ENCODE measurements at places on chromosomes 3 and 15.

DNA sequence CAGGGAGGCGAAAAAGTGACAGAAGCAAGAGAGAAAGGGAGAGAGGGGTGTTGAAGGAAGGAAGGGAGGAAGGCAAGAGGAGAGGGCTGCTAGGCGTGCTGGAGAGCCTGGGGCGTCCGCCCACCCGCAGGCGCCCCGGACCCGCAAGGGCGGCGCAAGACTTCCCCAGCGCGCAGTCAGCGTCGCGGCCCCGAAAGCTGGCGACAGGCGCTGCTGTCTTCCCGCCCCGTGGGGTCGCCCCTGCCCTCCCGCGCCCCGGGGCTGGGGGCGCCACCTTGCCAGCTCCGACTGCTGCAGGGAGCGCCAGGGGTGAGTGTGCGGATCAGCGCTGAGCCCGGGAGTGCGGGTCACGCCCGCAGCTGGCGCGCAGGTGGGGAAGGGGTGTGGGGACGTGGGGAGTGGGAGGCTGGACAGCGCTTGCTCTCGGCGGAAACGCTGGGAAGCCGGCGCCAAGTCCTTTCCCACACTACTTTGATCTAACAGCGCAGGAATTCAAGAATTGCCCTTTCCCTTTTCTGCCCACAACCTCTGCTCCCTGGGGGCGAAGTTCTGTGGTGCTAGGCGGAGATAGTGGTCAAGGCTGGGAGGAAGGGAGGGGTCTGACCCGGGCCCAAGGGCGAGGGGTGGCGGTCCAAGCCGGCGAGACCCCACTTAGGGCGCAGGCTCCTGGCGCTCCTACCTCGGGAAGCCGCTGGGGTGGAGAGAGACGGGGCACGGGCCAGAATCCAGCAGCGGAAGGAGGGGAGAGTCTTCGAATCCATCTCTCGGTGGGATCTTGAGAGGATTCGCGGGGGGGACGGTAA lies 266.1 kb downstream of the CGGBP1 start:
- DNase-seq: no peak

GRCh38 chr15:66147440-66147839 lies 106.1 kb downstream of the MEGF11 start:
- DNase-seq: no peak

DNA sequence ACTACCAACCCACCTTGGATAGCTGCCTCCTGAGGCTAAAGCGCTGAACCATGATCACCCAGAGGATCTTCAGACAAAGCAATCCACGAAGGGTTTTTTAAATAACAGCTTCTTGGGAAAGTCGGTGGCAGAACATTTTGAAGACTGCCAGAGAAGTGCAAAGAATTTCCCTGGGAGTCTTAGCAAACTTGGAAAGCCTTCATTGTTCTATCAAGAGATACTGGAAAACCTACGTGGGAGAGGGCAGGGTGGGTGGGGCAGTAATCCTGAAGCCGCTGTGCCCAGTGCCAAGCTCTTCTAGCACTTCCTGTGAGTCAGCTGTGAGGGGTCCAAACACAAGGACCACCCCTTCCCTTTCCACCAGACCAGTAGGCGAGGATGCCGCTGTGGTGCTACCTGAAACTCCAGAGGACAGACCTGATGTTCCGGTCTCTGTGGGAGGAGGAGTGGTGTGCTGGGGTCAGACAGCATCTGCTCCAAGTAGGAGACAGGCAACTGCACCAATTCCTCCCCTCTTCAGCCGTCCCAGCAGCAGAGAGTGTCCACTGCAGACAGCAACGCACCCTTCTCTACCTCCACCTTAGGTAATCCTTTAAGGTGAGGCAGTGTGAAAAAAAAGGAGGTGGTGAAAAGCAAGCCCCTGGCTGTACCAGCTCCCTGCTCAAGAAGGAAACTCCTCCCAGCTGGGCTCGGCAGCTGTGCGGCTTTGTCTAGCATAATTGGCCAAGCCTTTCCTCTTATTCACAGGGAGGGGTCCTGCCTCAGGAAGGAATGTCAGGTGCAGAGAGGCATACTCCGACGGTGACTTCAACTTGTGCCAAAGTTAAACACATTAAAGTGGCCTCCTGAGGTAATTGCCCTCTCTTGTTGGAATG lies 99.0 kb downstream of the TMCC1 start:
- DNase-seq: no peak

DNA sequence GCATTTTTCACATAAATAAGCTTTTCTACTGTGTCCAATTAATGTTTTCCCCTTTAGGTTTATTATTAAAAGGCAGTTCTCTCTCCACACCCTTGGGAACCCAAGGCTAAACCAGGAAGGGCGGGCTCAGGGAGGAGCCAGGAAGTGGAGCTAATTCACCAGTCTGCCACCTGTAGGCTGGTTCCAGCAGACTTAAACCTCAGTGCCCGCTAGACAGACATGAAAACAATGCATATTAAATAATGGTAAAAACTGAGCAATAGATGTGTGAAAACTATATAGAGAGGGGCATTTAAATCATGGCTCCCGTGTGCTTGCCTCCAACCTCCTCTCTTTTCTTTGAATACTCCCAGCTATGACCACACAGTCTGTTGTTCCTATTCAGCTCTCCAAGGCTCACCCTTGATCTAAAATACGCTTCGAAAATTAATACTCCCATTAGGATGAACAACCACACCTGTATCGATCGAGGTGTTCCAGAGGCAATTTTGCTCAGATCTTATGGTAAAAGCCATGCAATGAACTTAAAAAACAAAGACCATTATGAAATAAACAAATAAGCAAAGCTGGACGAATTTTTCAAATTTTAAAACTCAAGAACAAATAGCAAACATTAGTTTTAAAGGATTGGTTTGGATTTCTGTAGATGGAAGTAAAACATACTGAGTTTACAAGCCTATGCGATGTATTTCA lies 253.3 kb downstream of the TJP1 start:
- DNase-seq: no peak

DNA sequence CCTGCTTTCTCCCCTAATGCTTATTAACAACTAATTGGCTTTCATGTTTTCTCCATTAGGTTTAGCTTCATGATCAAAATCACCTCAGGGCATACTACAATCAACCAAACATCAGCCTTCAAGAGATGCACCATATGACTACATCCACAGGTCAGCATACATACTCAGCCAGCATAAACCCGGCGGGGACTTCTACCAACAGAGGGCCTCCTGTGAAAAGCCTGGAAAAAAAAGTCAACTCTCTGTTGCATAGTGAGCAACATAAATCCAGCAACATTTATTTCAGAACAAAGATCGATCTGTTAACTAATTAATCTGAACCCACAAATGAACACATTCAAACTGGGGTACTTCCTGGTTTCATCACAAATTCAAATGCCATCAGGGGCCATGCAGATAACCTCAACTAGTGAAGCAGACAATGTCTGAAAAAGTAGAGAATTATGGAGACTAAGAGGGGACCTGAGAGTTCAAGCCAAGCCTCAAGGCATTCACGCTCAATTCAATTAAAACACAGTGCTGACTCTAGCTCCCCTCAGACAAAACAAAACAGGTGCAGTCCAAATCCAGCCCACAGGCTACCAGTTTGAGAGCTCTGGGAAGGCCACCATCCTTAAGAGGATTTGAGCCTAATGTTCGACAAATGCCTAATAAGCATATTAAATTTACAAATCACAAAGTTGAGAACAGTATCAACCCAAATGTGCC lies 124.5 kb downstream of the MAGI1 start:
- DNase-seq: no peak

- DNase-seq: peak; percentile 95
These were observed 28.3 kb downstream of the RUVBL1 start for GRCh38 chr3:128095222-128095703.

DNA sequence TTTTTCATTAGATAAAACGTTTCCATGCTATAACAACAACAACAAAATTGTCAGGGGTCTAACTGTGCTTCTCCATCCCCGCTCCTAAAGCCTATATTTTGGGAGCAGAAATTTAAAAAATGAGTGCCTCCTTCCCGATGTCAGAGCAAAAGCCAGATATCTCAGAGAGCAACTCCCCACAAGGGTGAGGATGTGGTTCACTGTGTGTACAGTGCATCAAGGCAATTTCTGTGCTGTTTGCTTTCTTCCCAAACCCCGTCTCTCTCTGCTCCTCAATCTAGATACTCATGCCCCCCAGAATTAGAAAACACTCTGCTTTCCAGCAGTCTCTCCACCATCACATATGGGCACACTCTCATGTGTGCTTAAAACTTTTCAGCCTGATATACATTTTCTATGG lies 76.7 kb upstream of the MBNL1 start:
- no peak for DNase-seq

DNA sequence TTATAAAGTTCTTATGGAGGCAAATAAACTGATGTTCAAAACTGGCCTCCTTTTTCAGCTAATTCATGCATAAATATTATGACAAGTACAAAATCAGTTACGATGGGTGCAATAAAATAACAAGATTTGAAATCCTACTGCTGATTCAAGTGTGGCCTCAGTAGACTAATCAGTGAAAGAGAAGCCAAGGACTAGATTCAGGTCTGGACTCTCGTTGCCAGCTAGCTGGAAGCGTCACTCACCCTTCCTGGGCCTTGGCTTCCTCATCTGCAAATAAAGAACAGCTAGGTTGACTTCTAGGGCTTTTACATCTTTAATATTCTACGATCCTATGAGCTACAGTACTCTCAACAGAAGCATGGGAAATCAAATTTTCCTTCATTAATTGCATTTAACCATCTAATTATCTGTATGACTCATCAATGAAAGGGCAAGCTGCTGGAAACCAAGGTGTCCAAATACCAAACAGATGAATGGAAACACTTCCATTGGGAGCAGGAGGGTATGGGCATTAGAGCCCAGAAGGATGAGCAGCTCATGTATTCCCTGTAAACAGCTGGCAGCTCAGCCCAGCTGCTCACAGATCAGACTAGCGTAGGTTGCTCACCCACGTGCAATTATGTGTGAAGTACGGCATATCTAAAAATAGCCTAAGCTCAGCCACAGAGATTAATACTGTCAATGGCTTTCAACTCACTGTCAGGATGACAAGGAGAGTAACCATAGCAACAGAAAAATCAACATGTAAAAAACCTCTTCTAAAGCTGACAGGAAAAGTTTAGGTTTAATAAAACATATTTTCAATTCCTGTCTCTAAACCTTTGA lies 294.8 kb downstream of the PLCL2 start:
- DNase-seq: peak; percentile 74

DNA sequence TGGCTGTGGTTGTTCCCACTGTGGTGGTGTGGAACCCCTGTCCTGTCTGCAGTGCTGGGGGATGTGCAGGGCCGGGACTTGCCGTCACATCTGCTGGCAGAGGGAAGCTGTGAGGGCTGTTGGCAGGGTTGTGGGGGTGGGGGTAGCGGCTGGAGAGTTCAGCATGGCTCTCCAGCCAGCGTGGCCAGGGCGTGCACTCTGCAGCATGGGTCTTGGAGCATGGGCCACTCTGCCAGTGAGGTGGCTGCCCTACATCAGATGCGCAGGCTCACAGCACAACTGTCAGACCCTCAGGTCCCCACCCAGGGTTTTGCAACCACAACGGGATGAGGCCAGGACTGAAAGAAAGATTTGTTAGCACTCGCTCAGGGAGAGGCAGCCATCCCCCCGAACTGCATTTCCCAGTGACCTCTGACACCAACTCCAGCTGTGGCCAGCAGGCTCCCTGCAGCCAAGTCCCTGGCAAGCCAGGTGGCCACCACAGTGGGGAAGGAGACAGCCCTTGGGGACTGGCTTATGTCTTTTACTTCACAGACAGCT lies 237.7 kb upstream of the LYSMD4 start:
- DNase-seq: no peak

DNA sequence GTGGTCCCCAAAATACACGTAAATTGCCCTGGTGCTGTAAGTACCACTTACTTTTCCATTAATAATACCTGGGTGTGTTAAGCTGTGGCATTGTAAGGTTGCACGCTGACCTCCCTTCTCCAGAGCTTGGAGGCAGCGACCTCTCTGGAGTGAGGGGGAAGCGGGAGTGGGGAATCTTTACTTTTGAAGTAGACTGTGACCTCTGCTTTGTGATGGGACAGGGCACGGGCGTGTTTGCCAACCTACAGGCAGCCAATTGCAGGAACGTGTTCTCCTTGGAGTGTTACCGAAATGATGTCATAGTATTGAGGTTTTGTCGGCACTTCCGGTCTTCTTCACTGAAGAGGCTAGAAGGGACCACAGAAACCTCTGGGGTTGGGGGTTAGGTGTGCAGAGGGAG lies 227.3 kb upstream of the C2CD4B start:
- no peak for DNase-seq

All from NCI-H1694 (cell line).